ENCODE measurements at places on chromosomes 11 and 22. TPM values are rescaled to one million over a fixed set of nuclear protein-coding genes. Genes with fewer than 3 reads are reported as not detected.

The ESAM gene
- 0.97 TPM for total RNA-seq

The PRODH gene
- 0.06 TPM for total RNA-seq

The OSBP2 gene
- total RNA-seq = 0.45 TPM

The RPL3 gene
- 1,927 TPM for total RNA-seq

The APOBEC3H gene
- total RNA-seq = 75.5 TPM

The BTG4 gene
- total RNA-seq = not detected

DNA sequence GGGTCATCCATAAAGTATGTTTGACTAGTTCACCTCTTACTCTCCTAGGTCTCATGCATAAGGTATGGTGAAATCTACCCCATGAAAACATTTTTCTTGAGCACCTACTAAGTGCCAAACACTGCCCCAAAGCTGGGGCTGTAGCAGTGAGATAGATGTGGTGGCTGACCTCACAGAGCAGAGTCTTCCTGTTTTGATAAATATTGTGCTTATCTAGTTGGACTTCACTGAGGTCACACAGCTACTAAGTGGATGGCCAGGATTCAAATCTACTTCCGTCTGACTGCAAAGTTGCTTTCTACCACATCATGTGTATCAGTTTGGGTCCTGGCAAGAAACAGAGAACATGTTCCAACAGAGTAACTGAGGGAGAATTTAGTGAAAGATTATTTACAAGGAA is 6.4 kb upstream of the HTATIP2 start:
- peak overlapping the region; percentile 3 for H3K27ac ChIP-seq
- DNase-seq = no peak
- H3K27me3 ChIP-seq = peaks cover 4% of the 10 kb centered on the region
- H3K36me3 ChIP-seq = peaks cover 2% of the 10 kb centered on the region
- no peak overlapping the region for H3K4me3 ChIP-seq

DNA sequence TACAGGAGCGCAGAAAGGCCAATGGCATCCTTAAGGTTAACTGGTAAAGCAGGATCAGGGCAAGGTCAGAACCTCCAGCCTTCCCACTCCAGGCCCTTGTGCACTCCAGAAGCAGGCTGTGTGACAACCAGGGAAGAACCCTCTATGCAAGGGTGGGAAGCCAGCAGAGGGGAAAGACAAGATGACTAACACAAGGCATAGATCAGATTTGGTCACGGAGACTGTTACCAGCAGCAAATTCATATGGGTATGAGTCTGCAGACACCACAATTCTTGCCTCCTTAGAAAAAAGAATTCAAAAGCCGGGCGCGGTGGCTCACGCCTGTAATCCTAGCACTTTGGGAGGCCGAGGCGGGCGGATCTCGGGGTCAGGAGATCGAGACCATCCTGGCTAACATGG is 39.8 kb upstream of the MTNR1B start:
- no peak overlapping the region for H3K4me3 ChIP-seq
- no peaks in the 10 kb centered on the region for H3K4me1 ChIP-seq
- H3K36me3 ChIP-seq = no peaks in the 10 kb centered on the region
- no peak overlapping the region for H3K27ac ChIP-seq
- H3K27me3 ChIP-seq = peaks cover 3% of the 10 kb centered on the region

DNA sequence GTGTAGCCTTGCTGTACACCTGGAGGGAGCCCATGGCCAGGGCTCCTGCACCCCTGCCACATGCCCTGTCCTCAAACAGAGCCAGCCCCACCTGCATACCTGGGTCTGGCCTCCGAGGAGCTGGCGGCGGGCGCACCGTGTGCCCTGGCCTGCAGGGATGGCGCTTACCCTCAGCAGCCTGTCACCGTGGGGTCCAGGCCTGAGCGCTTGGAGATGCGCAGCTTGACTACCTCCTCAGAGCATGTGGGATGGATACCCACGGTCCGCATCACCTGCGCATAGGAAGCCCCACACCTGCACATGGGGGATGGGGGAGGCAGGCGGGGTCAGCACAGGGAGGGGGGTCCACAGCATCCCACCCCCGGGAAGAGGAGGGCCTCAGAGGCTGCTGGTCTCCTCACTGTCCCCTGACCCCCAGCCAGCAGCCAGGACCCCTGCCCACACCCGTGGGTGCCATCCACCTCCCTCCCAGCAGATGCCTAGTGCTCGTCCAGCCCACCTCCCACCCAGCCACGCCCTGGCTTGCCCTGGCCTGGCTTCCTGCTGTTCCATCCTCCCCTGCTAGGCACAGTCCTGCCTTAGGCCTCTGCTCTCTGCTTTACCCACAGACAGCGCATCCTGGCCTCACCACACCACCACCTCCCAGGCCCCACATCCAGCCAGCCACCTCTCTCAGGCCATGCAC is 22.4 kb upstream of the GNB1L start:
- H3K36me3 ChIP-seq = no peaks in the 10 kb centered on the region
- H3K27me3 ChIP-seq = no peaks in the 10 kb centered on the region
- peak; percentile 19 for DNase-seq
- peaks cover 2% of the 10 kb centered on the region for H3K4me1 ChIP-seq
- no peak overlapping the region for H3K4me3 ChIP-seq
- H3K27ac ChIP-seq = no peak overlapping the region

- H3K27me3 ChIP-seq = peaks cover 24% of the 10 kb centered on the region
- peak overlapping the region; percentile 58 for H3K27ac ChIP-seq
- H3K4me1 ChIP-seq = peaks cover 10% of the 10 kb centered on the region
- H3K36me3 ChIP-seq = no peaks in the 10 kb centered on the region
- no peak for DNase-seq
Observed at GRCh38 chr11:126163074-126163700, 48.3 kb downstream of the RPUSD4 start.

DNA sequence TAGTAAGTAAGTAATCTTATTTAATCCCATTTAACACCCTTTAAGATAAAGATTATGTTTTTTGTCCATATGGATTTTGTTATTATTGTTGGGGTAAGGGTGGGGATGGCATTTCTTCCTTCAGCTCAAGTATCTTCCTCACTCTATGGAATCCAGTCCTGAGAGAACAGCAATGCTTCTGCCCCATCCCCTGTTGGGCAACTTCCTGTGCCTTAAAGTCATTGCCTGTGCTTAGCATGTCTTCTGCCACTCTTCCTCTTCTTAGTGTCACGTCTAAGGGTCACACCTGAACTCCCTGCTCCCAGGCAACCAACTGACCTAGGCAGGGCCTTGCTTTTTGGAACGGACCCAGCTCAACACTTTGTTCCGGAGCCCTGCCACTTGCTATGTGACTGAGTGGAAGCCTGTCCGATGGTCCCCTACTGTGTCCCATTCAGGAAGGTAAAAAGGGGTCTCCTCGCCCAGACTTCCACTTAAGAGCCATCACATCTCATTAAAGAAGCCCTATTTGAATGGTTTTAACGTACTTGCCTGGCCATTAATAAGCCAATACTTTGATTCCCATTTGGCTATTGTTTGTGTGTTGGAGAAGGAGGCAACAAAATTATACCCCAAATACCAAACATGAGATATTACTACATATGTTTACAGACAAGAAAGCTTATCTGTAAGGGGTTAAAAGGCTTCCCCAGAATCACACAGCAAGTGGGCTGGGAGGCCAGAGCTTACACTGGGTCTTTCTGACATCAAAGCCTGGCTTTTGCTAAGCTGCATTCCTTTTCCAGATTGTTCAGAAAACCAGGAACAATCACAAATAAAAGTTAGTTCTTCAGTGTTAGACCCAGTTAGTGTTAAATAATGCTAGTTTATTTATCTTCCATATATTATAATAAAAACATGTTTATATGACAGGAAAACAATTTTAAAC is 59.2 kb downstream of the RAB38 start:
- H3K4me1 ChIP-seq = no peaks in the 10 kb centered on the region
- H3K36me3 ChIP-seq = no peaks in the 10 kb centered on the region
- H3K4me3 ChIP-seq = no peak overlapping the region
- H3K27me3 ChIP-seq = no peaks in the 10 kb centered on the region
- no peak overlapping the region for H3K27ac ChIP-seq

DNA sequence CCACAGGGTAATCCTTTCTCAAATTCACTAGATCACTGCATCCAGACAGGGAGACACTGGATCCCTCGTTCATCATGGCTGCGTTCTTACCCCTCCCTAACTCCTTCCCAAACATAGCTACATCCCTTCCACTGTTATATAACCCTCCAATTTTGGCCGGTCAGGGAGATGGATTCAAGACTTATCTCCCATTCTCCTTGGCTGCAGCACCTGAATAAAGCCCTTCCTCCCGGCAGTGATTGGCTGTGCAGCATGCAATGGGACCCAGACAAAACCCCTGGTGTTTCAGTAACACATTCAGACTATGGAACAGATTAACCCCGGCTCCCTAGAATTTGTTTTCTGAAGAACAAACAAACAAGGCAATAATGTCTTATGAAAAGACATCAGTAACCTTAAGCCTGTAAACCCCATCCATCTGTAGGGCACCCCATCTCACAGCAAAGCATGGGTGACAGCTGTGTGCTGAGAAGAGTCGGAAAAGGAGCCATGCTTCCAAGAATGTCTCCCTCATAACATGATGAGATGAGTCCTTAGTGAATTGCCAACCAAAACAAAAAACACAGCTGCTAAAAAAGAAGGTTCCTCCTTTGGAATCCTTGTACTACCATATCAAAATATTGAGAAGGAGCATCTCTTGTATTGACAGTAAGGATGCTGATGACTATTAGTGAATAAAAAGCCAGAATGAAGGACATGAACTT is 5.0 kb downstream of the MIF start:
- DNase-seq = no peak
- H3K27ac ChIP-seq = no peak overlapping the region
- H3K27me3 ChIP-seq = no peaks in the 10 kb centered on the region
- H3K36me3 ChIP-seq = peaks cover 39% of the 10 kb centered on the region

GRCh38 chr11:17780668-17781067 is 46.1 kb downstream of the KCNC1 start:
- no peaks in the 10 kb centered on the region for H3K36me3 ChIP-seq
- H3K27ac ChIP-seq = no peak overlapping the region
- no peaks in the 10 kb centered on the region for H3K27me3 ChIP-seq
- DNase-seq = no peak
- no peaks in the 10 kb centered on the region for H3K4me1 ChIP-seq

DNA sequence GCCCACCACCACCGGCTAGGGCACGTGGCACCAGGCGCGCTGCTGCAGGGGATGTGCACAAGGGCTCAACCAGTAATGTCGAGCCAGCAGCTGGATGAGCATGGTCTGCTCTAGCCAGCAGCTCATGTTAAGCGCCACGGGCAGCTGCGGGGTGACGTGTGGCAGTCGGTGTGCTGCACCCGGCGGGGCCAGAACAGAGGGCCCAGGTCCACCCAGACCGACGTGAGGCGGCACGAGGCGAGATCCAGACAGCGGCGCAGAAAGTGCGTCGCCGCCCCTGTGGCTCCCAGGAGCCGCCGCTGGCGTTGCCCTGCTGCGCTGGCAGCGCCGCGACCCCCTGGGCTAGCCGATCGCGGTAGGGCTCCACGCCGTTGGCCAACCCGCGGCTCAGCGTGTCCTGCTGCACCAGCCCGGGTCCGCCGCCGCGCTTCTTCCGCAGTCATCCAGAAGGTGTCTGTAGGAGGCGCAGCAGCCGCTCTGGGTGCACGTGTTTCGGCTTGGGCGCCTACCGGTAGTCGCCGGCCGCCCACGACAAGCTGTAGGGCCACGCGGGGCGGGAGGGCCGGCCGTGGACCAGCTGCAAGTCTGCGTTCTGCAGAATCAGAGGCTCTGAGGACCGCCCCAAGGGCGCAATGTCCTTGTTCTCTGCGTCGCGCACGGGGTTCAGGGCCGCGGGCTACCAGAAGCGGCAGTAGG is 4.6 kb upstream of the GALR3 start:
- H3K36me3 ChIP-seq = no peaks in the 10 kb centered on the region
- peak; percentile 79 for DNase-seq
- peaks cover 13% of the 10 kb centered on the region for H3K4me1 ChIP-seq
- peaks cover 32% of the 10 kb centered on the region for H3K27me3 ChIP-seq
- H3K27ac ChIP-seq = no peak overlapping the region
- peak overlapping the region; percentile 32 for H3K4me3 ChIP-seq

- H3K4me1 ChIP-seq = peaks cover 16% of the 10 kb centered on the region
- H3K27ac ChIP-seq = peak overlapping the region; percentile 78
- no peaks in the 10 kb centered on the region for H3K27me3 ChIP-seq
Observed at GRCh38 chr11:111870522-111870885, 877 bp downstream of the ALG9 start.

GRCh38 chr22:25183949-25184619 is 15.6 kb upstream of the CRYBB3 start:
- H3K4me3 ChIP-seq = no peak overlapping the region
- peaks cover 18% of the 10 kb centered on the region for H3K36me3 ChIP-seq
- no peaks in the 10 kb centered on the region for H3K27me3 ChIP-seq
- no peak for DNase-seq
- no peak overlapping the region for H3K27ac ChIP-seq
- H3K4me1 ChIP-seq = peaks cover 2% of the 10 kb centered on the region

DNA sequence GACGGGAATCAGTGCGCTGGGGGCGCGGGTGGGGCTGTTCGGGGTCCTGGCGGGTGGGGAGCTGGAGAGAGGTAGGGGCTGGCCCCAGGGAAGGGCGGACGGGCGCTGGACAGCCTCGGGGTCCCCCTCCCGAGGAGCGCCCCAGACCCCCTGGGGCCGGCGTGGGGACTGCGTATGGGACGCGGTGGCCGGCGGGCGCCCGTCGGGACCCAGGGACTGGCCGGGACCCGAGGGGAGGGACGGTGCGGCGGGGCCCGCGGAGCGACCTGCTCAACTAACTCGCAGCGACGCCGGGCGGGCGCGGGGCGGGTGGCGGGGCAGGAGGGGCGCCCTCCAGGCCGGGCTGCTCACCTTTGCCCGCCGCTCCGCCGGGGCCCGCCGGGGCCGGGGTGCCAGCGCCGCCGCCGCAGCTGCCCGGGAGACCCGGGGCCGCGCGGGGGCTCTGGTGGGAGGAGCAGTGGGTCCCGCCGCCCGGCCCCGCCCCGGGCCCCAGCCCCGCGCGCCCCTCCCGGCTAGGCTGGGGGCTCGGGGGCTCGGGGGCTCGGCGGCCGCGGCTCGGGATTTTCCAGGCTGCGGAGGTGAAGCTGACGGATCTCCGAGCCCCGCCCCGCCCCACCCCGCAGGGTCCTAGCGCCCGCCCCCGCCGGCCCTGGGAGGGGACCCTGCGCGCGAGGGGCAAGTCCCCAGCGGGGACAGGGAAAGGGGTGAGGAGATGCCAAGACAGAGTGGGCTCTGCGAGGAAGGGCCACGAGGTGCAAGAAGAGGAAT is 12.3 kb downstream of the STARD10 start:
- H3K36me3 ChIP-seq = no peaks in the 10 kb centered on the region
- H3K27ac ChIP-seq = peak overlapping the region; percentile 49
- peaks cover 17% of the 10 kb centered on the region for H3K27me3 ChIP-seq
